ENCODE measurements at places on chromosomes 6 and 20. TPM values are rescaled to one million over a fixed set of nuclear protein-coding genes. Genes with fewer than 3 reads are reported as not detected.

The CLPSL1 gene
- total RNA-seq: 0.49 TPM

The DHX35 gene
- 10.3 TPM for total RNA-seq

The LHFPL5 gene
- 0.69 TPM for total RNA-seq

The NT5DC1 gene
- total RNA-seq: 49.0 TPM

The FBXL4 gene
- total RNA-seq: 25.2 TPM

All from mucosa of gallbladder (tissue), 1 donor.